ENCODE measurements at places on chromosomes 6 and 20.

DNA sequence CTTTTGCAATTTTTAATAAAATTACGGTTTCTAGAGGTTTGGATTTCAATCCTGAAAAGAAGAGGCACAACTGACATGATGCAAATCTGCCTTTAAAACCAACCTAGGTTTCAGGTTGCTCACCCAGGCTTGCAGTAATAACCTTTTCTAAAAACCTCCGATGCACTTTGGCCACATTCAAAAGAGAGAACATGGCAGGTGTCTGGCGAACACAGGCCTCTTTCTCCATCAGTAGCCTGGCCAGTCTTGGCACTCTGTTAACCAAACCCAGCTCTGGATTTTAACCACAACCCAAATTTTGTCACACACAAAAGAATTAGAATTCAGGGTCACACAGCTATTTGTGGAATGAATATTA is 55.8 kb upstream of the MAFB start:
- no peak for DNase-seq

DNA sequence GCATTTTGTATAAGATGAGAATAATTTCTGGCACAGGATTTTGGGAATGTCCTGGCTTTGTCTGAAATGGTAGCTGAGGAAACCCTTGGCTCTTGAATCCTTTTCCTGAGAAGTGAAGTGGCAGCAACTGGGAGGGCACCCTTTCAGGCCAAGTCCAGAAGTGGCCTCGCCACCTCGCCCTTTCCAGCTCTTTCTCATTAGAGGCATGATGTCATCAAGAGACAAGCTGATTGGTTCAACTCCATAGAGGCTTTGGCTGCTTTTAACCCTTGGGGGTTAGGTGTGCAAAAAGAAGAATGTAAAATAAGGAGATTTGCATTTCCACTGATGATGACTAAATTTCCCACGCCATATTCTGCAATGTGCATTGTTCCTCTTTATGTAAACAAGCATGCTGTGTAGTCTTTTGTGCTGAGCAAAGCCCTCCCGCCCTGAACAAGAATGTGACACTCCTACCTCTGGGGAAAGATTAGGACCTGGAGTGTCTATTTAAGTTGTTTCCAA is 116.5 kb downstream of the TCP11 start:
- DNase-seq: no peak

- no peak for DNase-seq
These were observed 10.4 kb downstream of the CD40 start for GRCh38 chr20:46128310-46129151.

DNA sequence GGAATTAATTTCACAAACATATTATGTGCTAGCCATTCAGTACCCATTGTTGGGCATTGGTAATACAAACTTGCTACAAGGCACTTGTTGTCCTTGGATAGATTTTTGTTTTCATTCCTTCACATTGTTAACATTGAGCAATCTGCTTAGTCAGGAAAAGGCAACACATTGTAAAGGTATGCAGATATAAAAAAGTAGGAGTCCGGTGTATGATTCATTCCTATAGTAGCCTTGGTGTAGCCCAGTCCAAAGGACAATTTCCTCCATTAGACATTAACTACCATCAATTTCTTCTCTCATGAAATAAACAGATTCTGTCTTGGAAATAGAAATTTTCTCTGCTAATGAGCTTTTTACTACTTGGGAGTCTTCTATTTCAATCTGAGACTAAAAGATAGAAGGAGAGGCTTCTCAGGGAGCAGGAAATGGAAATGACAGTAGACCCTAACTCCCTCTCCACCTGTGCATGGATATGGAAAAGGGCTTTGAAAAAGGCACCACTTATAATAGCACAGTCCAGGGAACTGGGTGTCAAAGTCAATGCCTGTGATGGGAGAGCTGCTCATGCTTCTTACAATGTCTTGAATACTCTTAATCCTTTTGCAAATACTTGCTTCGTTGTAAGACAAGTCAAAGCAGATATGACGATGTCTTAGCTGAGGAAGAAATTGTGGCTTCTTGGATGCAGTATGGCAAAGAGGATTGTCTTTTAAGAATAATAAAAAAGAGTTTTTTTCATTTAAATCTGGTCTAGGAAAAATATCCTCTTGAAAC is 369.4 kb upstream of the CITED2 start:
- no peak for DNase-seq

DNA sequence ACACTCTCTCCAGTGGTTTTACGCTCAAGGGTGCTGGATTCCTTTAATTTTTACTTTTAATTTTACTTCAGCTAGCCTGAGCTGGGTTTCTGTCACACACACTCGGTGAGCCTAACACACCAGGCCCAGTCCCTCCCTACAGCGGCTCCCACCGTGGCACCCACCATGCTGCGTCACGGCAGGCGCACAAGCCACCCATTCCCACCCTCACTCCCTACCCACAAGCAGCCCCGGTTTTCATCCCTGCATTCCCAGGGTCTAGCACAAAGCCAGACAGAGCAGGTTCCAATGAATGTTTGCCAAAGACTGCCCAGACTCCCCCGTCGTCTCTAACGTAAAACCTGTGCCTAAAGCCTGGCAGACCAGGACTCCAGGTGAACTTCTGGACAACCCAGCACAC is 50.3 kb downstream of the MYH7B start:
- DNase-seq: no peak

GRCh38 chr6:67766057-67766456 is 869.0 kb upstream of the ADGRB3 start:
- no peak for DNase-seq

- no peak for DNase-seq
These were observed 576.4 kb downstream of the HDGFL1 start for GRCh38 chr6:23145781-23146180.

DNA sequence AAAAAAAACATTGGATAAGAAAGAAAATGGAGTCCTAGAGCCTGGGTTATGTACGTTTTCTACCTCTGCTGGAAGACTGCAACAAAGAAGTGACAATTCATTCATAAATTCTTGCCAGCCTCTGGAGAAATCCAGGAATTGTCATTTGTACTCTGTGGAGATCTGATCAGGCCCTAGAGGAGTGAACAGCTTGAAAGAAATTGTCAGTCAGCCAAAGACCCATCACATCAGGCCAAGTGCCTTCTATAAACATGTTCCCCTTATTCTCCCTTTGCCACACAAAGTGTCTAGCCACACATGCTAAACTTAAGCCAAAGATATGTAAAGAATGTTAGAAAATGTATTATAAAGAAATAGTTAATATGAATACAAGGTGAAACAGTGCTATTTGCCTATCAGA is 152.4 kb downstream of the ADAT2 start:
- no peak for DNase-seq

- DNase-seq: no peak
These were observed 77.8 kb upstream of the BHLHE23 start for GRCh38 chr20:63084563-63084927.

- DNase-seq: no peak
These were observed 146.8 kb upstream of the UST start for GRCh38 chr6:148599967-148600426.

DNA sequence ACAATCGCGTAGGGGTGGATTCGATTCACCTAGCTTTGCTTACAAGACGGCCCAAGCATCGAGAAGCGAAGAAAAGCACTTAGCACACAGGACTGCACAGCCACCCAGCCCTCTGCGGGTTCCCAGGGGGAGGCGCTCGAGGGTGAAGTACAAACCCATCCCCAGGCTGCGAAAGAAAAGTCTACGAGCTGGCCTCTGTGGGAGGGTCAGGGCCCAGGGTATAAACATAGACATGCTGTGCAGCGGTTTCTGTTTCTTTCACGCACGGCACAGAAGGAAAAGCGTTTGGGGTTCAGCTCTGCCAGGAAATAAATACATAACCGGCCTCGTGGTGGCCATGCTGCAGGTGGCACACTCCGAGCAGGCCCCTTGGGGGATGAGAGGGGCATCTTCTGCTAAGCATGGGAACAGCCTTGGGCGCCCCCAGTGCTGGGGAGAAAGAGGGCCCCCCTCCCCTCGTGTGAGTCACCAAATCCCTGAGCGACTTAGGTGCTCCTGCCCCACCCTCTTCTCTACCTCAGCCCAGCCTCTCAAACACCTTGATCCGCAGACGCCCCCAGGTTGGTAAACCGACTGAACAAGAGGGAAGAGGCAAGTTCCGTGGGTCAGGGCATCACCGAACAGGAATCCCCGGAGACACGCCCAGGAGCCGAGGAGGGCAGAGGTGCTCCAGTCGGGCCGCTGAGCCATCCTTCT is 91.6 kb upstream of the RIPOR2 start:
- DNase-seq: peak; percentile 52

GRCh38 chr6:18823782-18824386 is 436.7 kb downstream of the RNF144B start:
- DNase-seq: peak; percentile 38

- DNase-seq: no peak
These were observed 22.8 kb upstream of the GCLC start for GRCh38 chr6:53567701-53568100.

- DNase-seq: no peak
These were observed 14.6 kb downstream of the RRBP1 start for GRCh38 chr20:17667445-17667844.

DNA sequence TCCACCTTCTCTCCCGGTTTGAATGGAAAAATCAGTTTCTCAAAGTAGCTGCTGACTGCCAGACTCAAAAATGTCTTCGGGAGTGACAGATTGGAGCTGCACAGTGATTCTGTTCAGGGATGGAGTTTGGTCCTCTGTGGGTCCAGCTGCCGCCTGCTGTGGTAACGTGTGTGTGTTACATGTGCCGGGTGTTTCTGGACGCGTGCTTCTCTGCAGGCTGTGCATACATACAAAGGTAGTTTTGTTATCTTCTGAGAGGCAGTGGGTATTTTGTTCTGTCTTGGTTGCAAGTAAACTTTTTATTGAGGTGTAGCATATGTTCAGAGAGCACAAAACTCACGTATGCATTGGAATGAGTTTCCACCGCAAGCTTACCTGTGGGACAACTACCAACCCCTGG is 41.3 kb upstream of the NAA20 start:
- no peak for DNase-seq

DNA sequence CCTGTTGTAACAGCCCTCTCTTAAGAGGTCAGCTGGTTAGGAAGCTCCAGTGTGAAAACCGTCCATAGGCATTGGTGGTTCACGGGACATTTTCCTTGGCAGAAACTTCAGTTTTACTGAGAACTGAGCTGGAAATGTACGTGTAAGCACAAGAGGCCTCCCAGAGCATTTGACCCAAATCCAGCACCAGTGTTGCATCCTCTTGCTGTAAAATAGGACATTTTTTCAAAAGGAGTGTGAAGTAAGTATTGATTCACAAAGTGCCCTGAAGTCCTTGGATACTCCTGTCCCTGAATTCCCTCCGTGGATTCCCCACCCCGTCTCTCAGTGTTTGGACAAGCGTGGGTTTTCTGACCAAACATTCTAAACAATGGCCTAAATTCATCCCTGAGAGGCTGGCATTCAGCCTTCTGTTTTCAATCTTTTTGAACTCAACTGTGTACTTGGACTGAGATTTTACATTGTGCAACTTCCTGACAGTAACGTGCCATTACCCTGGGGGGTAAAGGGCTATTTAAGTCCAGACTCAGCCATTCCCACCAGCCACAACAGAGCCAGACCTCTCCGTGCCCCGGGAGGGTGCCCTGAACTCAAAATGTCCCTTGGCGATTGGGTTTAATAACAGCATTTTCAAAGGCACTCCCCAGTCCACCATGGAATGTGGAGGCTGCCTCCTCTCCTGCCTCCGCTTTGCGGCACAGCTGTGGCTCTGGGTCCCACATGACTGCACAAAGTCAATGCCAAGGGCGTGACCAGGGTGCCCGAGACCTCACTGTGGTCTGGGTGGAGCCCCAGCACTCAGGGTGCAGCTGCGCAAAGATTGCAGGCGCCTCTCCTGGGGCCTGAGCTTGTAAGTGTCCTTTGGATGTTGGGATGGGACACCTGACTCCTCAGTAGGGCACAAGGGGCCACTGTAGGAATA is 92.7 kb upstream of the AFDN start:
- DNase-seq: no peak

DNA sequence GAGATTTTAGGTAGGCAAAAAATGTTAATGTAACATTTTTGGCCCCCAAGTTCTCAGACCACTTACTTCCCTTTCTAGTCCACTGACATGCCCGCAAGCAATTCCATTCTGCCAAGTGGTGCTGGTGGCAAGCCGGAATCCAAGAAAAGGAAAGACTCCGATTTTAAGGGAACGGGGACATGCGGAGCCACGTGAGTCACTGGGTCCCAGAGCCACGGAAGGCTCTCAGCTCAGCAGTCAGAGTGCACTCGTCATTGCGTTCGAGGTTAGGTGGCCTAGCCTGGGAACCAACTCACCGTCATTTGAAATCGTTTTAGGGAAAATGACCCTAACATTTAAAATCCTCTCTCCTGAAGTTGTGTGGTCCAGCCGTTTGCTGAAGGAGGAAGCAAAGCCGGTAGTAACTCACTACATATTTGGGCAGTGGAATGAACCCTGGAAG is 711 bp upstream of the SIRT5 start:
- no peak for DNase-seq

GRCh38 chr20:1209447-1210387 is 6.5 kb downstream of the C20orf202 start:
- DNase-seq: no peak

GRCh38 chr20:64220891-64221527 is 34.5 kb upstream of the PCMTD2 start:
- no peak for DNase-seq

GRCh38 chr6:157107915-157108651 is 215.2 kb downstream of the TMEM242 start:
- no peak for DNase-seq

DNA sequence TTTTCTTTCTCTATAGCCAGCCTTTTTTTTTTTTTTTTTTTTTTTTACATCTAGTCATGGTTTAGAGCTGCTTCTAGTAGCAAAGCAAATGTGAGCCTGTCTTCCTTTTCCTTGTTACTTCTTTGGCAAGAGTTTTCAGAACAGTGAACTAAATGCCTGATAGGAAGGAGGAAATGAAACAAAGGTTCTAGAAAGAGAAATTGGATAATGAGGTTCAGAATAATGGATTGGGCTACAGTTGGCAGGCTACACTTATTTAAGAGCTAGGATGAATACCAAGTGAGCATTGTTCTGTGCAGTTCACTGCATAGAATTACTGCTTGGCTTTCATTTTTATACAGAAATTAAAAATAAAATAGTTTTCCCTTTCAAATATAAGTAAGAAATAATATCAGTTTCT is 78.6 kb downstream of the HIVEP1 start:
- no peak for DNase-seq

GRCh38 chr6:126788861-126789365 is 329.6 kb upstream of the RSPO3 start:
- no peak for DNase-seq

GRCh38 chr6:151772446-151772845 is 35.0 kb upstream of the ESR1 start:
- DNase-seq: no peak

GRCh38 chr6:106564476-106564875 is 64.8 kb downstream of the RTN4IP1 start:
- no peak for DNase-seq

DNA sequence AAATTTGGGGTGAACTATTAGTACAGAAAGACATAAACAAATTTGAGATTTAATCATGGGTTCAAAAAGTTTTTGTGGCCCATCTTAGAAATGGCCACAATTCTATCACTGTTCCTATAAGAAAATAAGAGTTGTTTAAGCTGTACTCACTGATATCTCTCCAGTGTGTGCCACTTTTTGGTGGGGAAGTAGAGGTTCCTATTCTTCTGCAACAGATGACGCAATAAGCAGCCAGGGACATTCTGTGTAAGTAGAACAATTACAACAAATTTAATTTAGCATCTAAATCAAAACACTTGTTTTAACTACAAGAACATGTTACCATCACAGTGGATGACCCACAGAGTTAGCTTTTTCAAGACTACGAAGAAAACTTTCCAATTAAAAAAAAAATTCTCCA is 9.9 kb downstream of the SERAC1 start:
- DNase-seq: no peak

Data from stimulated activated CD4-positive, alpha-beta T cell treated with anti-CD3 and anti-CD28 coated beads, Interleukin-12 subunit alpha, Interleukin-12 subunit beta, amount 100 ng/mL, for 24 hours (primary cell).